ENCODE measurements at places on chromosomes 11 and 22.

DNA sequence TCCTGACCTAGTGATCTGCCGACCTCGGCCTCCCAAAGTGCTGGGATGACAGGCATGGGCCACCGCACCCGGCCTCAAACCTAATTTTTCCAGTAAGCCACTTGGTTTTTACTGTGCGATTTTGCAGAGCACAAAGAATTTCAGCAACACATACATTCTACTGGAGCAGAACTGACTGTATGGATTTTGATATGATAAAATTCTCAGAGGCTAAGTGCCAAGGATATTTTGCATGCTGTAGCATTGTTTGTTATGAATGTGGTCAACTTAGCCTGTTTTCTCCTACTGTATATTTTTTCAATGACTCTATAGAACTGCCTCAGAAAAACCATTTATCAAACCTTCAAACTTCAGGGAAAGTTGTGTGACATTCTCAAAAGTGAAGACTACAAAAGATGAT is 89.2 kb downstream of the FAT3 start:
- no peak for DNase-seq

DNA sequence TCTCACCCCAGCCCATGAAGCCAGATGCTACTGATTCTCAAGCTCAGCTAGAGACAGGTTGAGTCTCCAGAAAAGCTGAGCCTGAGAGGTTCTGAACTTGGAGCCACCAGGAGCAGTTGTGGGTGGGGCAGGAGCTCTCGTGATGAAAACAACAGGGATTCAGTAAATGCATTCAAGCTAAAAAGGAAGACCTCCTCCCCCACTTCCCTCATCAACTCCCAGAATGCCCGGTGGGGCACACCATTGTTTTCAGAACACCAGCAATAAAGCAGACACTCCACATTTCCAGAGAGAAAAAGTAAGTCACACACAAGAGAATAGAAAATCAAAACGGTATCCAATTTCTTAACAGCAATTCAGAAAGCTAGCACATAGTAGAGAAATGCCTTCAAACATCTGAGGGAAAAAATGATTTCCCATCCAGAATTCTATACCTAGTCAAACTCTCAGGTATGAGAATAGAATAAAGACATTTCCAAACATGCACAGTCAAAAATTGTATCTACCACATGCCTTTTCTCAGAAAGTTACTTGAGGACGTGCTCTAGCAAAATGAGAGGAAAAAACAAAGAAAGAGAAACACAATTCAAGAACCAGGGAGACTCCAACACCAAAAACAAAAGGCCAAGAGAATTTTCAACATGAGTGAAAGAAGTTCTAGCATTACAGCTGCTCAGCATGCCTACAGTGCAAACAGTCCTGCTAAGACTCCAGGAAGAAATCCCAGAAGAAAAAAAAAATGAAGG is 56.8 kb downstream of the CDKN1C start:
- no peak for DNase-seq

DNA sequence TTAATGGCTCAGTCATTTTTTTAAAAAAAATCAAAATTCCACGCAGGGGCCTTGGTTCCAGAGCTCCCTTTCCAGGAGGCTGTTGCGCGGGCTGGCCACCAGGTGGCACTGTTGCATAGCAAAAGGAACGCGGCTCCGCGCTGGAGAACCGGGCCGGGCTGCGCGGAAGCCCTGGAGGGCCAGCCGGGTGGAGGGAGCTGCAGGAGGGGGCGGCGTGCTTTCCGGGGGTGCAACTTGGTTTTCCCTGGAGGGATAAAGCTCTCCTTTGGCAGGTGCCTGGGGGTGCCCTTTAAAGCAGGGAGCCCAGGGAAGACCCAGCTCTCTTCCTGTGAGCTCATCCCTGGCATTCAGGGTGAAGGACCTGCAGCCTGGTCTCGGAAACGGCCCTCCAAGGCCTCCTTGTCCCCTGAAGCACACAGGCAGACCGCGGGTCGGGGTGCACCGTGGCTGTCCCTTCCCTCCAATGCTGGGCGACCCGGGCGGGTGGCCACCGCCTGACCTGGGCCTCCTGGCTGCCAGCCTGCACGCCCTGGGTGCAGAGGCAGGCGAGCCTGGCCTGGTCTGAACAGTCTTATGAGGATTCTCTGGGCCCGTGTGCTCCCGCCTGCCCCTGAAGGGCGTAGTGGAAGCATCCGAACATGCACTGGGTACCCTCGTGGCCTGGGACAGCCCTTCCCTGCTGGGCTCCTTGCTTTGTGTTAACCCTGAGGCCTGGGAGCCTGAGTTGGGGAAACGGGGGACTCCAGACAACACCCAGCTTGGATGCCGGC is 23.4 kb downstream of the KRTAP5-5 start:
- peak; percentile 77 for DNase-seq

- no peak for DNase-seq
Observed at GRCh38 chr22:37079158-37079557, 27.6 kb downstream of the KCTD17 start.

GRCh38 chr22:23137905-23138561 is 3.8 kb downstream of the RSPH14 start:
- DNase-seq: peak; percentile 47

GRCh38 chr11:10628508-10629236 is 60.2 kb upstream of the LYVE1 start:
- DNase-seq: no peak

DNA sequence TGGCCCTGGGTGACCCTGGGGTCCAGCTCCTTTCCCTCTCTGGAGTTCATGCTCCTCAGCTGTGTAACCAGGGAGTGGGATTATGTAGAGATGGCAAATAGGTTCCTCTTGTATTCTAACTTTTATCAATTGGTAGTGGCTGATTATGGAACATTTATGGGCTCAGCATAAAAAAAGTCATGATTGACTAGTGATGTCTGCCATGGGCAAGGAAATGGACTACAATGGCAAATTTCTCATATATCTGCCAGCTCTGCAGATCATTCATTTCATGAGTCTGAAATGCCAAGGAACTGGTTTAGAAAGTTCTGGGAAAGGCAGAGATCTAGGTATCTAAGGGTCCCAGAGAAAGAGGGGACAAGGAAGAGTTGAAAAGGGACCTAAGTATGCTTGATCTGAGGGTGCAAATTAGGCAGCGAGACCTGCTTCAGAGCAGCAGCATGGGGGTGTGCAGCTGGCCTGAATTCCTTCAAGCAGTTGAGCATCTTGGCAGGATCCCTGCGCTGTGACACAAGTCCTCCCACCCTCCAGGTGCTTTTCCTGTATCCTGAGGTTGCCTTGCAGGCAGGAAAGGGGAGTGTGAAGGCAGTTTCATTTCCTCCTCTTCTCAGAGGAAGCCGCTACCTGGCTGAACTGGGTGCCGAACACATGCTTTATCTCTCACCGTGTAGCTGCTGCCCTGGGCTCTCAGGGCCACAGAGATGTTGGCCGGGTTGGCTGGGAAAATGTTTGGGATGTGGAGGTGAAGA is 10.4 kb downstream of the SLC15A3 start:
- no peak for DNase-seq

GRCh38 chr11:8285228-8285627 is 21.6 kb upstream of the LMO1 start:
- DNase-seq: no peak

DNA sequence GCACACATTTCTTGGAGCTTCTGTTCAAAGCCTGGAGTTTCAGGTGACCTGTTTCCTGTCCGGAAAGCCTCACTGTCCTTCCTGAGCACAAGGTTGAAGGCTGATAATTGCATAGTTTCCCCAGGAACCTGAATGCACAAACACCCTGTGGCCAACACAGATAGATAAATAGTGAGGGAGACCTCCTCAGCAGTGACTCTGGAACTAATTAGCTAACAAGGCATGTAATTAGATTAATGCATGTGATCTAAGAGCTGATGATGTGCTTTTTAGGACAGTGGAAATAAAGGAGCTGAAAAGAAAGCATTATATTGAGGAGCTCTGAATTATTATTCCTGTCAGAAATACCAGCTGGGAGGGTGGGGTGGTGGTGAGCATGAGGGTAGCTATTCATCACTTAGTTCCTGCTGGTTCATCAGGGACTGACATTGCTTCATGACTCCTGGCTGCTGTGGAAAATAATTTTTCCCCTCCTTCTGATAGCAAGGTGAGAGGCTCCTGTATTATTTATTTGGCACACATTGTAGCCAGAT is 101.1 kb downstream of the NELL1 start:
- no peak for DNase-seq

GRCh38 chr22:27885977-27886842 is 32.8 kb downstream of the PITPNB start:
- no peak for DNase-seq

- DNase-seq: no peak
Observed at GRCh38 chr11:17699147-17700114, 19.9 kb upstream of the MYOD1 start.

- DNase-seq: no peak
Observed at GRCh38 chr22:36546932-36547331, 18.0 kb upstream of the EIF3D start.

GRCh38 chr11:107590460-107591377 is at the start of gene ELMOD1:
ELMOD1 (plus strand) TSS chr11:107591147; CDS start chr11:107618190, 27,043 bp downstream.
- DNase-seq: no peak

- DNase-seq: no peak
Observed at GRCh38 chr11:5922749-5923426, 19.2 kb upstream of the OR56A3 start.

DNA sequence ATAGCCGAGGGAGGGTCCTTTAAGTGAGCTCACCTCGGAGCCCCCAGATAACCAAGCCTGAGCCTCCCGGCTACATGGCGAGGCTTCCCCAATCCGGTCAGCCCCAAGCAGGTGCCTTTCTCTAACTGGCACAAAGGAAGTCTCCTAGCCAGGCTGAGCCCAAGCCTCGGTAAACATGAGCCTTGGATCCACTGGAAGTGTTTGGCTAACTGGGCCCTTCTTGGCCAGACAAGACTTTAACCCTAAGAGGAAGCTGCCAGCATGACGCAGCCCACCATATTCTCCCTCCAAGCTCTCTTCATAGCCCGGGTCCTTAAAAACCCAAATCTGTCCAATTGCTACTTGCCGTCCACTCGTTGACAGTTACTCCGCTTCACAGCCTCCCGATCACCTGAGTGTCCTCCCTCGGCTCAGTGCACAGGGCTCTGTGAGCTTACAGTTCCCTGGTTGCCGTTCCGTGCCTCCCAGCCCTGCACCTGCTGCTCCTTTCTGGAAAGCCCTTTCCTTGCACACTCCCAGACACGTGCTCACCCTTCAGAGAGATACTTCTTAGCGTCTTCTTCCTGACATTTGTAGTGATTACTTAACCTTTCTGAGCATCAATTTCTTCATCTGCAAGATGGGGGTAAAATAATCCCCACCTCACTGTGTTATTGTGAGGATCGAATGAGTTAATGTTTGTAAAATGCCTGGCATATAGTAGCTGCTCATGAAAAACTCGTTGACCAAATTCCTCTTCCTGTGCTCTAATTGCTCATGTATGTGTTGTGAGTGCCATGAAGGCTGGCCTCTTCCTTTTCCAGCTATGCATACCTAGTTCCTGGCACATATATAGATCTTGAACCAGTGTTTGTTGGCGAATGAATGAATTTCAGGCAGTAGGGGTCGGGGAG is 25.6 kb downstream of the TXN2 start:
- peak; percentile 60 for DNase-seq

DNA sequence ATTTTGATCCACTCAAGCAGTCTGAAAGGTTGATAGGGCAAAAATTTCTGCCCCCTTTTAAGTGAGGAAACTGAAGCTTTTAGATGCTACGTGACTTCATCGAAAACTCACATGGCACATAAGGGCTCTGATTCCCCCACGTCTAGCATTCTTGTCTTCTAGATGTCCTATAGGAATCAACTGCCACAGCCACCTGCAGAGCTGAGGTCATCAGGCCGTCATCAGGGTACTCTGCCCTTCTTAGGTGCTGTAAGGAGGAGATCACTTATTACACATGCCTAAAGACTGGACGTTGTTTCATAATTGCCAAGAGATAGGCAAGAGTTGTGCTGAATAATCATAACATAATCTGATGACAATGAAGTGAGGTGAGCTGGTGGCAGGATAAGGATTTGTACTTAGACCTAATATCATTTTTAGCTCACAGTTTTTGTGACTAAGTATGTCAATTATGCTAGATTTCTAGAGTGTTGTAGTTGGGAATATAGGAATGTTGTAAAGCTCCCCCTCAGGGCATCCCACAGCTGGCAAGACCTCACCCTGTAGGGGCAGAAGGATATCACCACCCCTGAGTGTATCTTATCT is 349.4 kb downstream of the METTL15 start:
- no peak for DNase-seq

DNA sequence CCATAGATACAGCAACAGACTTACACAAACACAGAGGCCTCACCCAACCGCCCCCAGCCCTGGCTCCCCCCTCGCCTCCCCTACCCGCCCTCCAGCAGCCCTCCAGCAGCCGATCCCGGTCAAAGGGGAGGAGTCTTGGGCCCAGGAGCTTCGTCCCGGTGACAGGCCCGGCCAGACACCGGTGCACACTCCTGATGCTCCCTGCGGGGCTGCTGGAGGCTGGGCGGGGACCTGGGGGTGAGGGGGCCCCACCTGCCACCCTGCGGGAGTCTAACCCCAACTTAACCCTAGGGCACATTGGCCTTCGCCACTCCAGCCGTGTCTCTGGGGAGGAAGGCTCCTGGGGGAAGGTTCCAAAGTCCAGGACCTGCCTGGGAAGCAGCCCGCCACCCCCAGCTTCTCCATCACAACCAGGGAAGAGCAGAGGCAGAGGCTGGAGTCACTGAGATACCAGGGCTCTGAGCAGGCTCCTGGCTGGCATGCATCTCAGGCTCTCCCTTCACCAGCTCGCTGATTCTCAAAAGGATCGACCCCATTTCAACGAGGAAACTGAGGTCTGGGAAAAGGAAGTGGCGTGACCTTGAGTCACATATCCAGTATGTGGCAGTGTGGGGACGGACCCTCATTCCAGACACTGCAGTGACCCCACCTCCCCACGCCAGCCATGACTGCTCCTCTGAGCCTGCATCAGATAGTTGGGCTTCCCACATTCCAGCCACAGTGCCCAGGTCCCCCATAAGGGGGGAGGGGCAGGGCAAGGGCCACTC is 14.4 kb downstream of the BCL9L start:
- DNase-seq: peak; percentile 69

- DNase-seq: no peak
Observed at GRCh38 chr11:36104660-36104992, 160.8 kb downstream of the LDLRAD3 start.

DNA sequence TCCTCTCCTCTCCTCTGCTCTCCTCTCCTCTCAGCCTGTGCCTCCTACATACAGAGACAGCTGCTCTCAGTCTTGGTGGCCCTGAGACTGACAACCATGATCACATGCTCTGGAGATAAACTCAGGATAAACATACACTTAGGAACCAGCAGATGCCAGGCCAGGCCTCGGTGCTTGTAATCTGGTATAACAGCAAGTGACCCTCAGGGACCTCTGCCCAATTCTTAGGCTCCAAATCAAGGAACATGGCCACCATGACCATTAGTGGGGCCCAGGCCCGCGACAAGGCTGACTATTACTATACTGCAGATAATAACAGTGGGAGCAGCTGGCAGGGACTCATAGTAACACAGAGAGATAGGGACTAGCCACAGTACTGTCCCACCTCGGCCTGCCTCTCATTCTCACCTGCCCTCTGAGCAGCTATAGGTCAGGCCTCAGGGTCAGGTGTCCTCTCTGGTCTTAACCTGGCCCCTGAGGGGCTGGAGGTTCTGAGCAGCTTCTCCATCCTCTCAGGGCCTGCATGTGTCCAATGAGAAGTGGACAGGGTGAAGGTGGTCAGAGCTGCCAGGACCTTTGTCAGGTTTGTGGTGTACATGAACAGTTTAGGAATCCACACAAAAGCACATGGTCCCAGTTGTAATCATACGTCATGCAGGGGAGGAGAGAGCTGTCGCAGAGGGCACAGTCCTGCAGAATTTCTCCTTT is 106.1 kb downstream of the GGTLC2 start:
- no peak for DNase-seq

All from mucosa of descending colon (tissue), 3 donors.